ENCODE measurements at places on chromosomes 7 and 10.
A peak's percentile ranks its signal among the peaks of the same experiment; 100 is the strongest.

DNA sequence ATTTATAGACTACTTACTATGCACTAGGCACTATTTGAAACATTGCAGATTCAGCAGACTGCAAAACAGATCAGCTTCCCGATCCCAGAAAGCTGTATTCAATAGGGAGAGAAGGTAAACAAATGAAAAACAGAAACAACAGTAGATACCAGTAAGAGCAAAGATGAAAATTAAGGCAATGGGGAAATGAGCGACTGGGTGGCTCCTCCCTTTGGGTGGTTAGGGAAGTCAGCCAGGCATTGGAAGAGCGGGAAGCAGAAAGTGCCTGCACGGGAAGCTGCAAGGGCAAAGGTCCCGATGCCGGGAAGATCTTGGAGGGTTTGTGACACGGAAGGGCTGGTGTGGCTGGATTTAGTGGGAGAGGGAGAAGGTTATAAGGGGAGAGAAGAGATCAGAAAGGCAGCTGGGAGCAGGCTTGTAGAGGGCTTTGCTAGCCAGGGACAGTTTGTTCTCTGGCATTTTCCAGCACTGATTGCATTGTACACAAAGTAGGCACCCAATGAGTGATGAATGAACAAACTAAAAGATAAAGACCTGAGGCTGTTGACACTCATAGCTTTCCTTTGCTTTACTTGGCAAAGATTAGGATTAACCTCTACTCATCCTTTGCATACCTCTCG, 67.8 kb downstream of the NAMPT start:
- no peak for DNase-seq

GRCh38 chr10:70523057-70523456, 44.5 kb downstream of the PALD1 start:
- DNase-seq: no peak

- peak; percentile 83 for DNase-seq
These were observed at the start of gene PLEKHA8 for GRCh38 chr7:30028216-30028748. Gene PLEKHA8 (plus strand): TSS chr7:30028412. CDS start chr7:30028763, 351 bp downstream.

DNA sequence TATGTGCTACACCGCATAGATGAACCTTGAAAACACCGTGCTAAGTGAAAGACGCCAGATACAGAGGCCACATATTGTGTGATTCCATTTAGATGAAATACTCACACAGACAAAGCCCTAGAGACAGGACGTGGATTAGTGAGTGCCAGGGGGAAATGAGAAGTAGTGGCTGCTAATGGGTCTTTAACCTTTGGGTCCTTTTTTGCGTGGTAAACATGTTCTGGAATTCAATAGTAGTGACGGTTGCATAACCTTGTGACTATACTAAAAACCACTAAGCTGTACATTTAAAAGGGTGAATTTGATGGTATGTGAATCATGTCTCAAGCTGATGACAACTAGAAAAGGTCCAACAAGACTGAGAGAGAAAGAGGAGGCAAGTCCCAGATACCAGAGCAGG, 15.6 kb downstream of the SMKR1 start:
- no peak for DNase-seq

- DNase-seq: no peak
These were observed 59.9 kb downstream of the PWWP2B start for GRCh38 chr10:132456881-132457280.

GRCh38 chr7:151454932-151455530, 15.1 kb upstream of the CRYGN start:
- no peak for DNase-seq

- DNase-seq: no peak
These were observed 34.4 kb upstream of the ARHGAP12 start for GRCh38 chr10:31962826-31963588.
